Mesothelial cell of epicardium (in vitro differentiated cells): ENCODE measurements at places on chromosomes 5 and 9.

GRCh38 chr5:8663374-8663773 lies 794.4 kb downstream of the MTRR start:
- no peak for DNase-seq

DNA sequence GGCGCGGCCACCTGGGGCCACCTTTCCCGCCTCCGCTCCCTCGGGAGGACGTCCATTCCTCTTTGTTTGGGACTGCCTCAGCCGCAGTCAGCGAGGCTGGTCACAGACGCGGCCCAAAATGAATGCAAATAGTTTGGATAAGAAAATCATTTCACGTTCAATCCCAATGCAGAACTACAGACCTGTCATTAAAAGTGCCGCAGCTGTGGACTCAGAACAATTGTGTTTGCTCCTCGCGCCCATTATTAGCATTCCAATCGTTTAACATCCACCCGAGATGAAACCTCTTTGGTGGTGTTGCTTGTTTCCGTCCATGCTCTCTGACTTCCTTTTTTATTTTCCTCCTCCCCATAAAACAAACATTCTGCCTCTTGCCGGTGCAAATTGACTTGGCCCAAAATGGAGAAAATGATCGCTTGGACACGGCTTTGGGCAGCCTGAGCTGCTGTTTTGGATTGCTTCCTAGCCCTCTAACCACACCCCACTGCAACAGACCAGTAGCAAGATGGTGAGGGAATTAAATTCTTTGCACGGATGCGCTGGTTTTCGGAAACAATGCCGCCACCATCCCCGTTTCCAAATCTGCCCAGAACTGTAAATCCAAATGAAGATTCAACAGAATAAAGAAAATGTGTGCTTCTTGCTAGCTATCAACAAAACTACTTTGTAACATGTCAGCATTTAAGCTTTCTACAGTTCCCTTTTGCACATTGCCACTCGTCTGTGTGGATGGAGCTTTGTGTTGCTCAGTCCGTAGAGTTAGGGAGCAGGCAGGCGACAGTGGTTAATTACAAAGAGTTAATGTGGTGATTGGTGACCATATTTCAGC lies 784 bp downstream of the NLN start:
- peak; percentile 52 for DNase-seq

DNA sequence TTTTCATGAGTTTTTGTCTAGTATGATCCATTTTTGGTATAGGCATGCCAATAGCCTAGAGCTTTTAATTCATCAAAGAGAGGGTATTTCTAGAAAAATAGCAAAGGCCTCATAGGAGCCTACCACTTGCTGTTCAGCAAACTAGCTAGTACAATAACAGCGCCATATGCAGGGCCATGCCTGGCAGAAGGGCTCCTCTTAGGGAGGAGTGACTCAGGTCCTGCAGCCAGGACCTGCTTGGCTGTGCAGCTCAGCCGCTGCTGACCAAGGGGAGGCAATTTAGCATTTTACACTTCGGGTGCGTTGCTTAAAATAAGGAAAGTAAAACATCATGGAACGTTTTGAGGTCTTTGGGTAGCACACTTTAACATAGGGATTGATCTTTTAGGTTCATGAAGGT lies 100.6 kb downstream of the TRIO start:
- no peak for DNase-seq

GRCh38 chr9:84478996-84479395 lies 138.4 kb upstream of the SLC28A3 start:
- DNase-seq, result no peak

- DNase-seq, result no peak
Observed at GRCh38 chr9:129291041-129291501, 113.0 kb upstream of the IER5L start.

- no peak for DNase-seq
Observed at GRCh38 chr5:156981481-156981880, 18.5 kb upstream of the TIMD4 start.

GRCh38 chr9:79962836-79963235 lies 391.1 kb downstream of the TLE4 start:
- DNase-seq, result no peak

- no peak for DNase-seq
Observed at GRCh38 chr9:6552498-6553121, 92.9 kb downstream of the GLDC start.

DNA sequence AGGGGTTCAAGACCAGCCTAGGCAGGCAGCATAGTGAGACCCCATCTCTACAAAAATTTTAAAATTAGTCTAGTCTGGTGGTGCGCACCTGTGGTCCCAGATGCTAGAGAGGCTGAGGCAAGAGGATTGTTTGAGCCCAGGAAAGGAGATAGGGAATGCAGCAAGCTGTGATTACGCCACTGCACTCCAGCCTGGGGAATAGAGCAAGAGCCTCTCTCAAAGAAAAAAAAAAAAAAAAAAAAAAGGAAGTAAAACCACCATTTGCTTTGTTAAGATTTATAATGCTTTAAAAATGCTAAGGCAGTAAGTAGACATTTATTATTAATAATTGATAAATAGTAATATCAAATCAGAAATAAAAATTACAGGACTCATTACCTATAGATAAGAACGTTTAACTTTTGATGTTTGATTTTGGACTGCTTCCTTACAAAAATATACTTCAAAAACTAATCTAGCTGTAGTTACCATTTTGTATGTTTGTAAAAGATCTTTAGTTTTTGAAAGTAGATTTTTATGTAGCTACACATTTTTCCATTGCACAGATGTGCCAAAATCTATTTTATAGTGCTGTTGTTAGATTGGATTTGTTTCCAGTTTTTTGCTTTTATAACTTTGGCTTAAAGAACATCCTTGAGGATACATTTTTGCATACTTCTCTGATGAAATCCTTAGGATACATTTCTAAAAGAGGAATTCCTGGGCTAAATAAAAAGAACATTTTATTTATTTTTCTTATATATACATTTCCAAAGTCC lies 86.4 kb downstream of the INIP start:
- DNase-seq, result no peak

DNA sequence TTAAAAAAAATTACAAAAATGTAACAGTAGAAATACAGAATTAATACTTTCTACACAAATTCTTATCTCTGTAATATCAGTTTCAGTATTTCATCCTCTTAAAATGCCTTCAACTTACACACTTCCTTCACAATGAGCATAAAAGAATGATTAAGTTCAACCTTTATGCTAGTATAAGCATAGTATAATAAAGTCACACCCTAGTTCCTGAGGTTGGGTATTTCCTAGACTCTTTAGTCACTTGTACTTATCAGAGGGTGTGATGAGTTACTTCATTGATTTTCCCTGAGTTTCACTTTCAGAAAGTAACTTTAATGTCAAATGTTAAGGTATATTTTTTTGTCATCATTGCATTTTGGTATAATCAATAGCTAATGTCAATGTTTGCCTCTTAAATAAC lies 302.4 kb downstream of the PDE4D start:
- no peak for DNase-seq

GRCh38 chr9:38626006-38626405 lies 5.6 kb upstream of the ANKRD18A start:
- DNase-seq, result no peak

DNA sequence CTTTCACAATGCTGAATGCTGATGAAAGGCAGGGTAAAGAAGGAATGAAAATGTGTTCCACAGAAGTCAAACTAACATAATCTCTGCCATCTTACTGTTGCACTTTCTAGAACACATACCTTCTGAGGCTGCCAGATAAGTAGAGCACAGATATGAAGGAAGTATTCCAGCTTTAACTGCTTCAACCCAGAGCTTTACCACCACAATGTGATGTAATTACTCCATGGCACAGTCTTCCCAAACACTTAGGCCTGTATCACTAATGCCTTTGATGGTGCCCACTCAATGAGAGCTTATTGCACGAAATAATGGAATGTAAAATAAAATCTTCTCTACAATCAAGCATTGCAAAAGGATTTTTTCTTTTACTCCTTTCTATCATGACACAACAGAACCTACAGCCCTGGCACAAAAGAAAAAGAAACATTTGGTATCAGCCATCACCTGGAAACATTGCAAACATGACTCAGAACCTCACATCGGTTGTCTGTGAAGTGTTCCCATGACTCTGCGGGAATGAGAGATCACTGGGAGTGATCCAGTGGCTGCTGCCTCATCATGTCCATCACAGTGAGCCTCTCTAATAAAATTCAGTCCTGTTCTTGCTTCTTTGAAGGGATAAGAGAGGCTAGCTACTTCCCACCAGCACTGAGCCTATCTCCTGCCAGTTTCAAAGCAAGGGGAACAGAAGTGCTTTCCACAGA lies 385.8 kb downstream of the EFNA5 start:
- DNase-seq, result no peak

DNA sequence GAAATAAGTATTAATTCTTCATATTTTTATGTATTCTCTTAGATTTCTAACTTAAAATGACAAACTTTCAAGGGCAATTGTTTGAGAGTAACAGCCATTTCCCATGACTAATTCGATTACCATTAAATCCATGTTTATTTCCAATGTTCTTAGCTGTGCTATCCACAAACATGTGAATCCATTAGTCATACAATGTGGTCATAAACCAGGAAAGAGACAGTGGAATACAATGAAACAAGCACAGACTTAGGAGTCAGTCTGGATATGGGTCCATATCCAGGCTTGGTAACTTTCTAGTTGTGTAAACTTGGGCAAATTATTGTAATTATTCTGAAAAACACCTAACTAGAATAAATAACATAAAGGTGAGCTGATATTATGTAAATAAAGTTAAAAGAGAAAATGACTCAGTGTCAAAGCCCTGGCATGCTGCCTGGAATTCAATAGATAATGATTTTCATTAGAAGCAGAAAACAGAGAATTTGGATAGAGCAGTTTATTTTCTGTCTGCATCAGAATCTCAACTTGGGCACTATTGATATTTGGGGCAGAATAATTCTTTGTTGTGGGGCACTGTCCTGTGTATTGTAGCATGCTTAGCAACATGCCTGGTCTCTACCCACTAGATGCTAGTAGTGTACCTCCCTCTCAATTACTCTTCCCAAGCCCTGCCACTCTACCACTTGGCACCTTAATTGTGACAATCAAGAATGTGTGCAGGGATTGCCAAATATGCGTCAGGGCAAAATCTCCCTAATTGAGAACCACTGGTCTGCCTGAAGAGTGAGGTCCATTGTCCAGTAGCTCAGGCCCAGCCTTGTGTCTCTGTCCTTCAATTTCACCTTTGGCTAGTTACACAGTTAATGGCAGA lies 44.7 kb upstream of the SLC27A6 start:
- DNase-seq, result no peak

DNA sequence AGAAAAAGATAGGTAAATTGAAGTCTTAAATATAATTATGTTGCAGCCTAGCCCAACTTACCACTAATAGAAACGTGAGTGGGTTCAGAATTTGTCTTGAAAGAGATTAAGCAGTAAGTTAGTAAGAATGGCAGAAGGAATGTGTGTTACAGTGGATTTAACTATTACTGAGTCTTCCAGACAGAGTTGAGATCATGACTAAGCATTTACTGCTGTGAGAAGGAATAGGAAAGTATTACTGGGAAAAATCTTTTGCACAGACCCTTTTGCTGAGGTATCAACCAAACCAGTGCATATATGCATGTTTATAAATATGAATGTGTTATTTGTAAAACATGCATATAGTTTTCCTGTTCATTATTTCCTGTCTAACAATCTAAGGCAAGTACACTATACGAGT lies 112.8 kb upstream of the EFNA5 start:
- no peak for DNase-seq

DNA sequence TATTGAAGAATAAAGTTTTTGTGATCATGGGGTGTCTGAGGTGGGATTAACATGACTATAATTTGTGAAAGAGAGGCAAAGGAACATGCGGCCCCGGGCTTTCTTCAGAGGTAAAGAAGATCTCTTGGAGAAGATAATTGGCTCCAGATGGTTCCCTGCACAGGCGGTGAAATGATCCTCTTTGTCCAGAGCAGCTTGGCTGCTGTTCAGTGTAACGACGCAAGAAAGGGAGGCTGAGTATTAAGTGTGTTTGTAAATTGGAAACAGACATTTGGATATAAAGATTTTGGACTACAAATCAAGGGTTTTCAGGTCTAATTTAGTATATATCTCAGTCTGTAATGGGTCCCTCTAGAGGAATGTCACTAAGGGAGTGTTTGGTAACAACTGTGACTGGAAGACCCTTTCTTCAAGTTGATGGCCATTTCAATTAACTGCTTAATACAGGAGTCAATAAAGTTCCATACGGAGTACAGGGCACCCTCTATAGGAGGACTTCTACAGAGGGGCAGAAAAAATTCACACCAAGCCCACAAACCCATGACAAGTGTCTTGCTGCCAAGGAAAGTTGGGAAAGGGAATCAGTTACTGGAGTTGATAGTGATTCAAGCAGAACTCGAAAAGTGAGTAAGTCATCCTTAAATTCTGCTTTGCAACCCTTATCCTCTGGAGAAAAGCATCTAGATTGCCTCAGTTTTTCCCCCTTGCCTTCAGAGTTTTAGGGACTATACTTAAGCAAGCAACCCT lies 4.1 kb downstream of the EQTN start:
- no peak for DNase-seq

DNA sequence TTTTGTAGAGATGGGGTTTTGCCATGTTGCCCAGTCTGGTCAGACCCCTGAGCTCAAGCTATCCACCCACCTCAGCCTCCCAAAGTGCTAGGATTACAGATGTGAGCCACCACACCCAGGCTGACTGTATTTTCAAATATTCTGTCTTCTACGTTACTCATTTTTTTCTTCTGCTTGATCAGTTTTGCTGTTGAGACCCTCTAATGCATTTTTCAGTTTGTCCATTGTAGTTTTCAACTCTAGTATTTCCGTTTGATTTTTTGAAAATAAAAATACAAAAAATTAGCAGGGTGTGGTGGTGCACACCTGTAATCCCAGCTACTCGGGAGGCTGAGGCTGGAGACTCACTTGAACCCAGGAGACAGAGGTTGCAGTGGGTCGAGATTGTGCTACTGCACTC lies 10.5 kb upstream of the LRRC70 start:
- DNase-seq, result no peak

DNA sequence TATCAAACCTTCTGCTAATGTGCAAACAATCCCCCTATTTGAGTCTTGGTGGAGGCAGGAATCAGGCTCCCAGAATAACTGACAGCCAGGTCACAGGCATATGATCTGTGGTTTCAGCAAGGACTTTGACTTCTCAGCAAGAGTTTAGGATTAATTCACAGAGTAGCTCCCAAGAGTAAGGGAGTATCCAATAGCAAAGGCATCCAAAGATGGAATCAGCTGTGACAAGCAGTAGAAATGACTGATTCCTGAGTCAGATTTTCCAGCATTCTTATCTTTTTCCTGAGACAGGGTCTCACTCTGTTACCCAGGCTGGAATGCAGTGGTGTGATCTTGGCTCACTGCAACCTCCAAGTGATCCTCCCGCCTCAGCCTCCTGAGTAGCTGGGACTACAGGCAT lies 108.3 kb downstream of the EPB41L4A start:
- DNase-seq, result no peak

- no peak for DNase-seq
Observed at GRCh38 chr9:87710443-87710842, 15.5 kb upstream of the CTSL start.

GRCh38 chr5:157269761-157270272 lies 3.9 kb downstream of the CYFIP2 start:
- no peak for DNase-seq

- DNase-seq, result no peak
Observed at GRCh38 chr5:41404757-41405156, 105.6 kb downstream of the PLCXD3 start.

GRCh38 chr5:125120012-125120411 lies 373.6 kb upstream of the ZNF608 start:
- DNase-seq, result no peak

- DNase-seq, result no peak
Observed at GRCh38 chr9:27726244-27727081, 153.2 kb upstream of the C9orf72 start.
